ENCODE measurements at places on chromosomes 3 and 15.

GRCh38 chr15:89363133-89363532 is 28.5 kb upstream of the POLG start:
- H3K4me1 ChIP-seq = peaks cover 17% of the 10 kb centered on the region
- H3K4me3 ChIP-seq = no peak overlapping the region
- no peak overlapping the region for H3K27ac ChIP-seq
- H3K27me3 ChIP-seq = peaks cover 89% of the 10 kb centered on the region
- H3K36me3 ChIP-seq = no peaks in the 10 kb centered on the region
- DNase-seq = no peak

- no peak for DNase-seq
- H3K4me3 ChIP-seq = no peak overlapping the region
- H3K36me3 ChIP-seq = no peaks in the 10 kb centered on the region
- no peak overlapping the region for H3K27ac ChIP-seq
- H3K4me1 ChIP-seq = no peaks in the 10 kb centered on the region
Observed at GRCh38 chr3:3817865-3818264, 18.6 kb downstream of the LRRN1 start.

DNA sequence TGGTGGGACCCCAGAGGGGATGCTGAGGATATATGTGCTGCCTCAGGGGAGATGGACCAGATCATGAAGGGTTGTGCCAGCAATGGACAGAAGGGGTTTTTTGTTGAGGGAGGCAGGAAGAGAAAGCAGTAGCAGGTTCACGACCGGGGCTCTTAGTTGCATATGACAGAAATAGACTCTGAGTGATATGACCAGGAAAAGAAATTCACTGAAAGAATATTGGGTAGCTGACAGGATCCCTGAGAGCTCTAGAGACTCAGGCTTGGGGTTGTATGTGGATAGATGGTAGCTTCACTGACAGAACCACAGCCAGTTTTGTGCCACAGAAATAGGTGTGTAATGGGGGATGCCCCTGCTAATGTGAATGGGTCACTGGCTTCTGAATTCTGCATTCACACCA is 241.6 kb downstream of the ZNF621 start:
- no peaks in the 10 kb centered on the region for H3K36me3 ChIP-seq
- no peak overlapping the region for H3K4me3 ChIP-seq
- H3K27ac ChIP-seq = no peak overlapping the region
- peaks cover 3% of the 10 kb centered on the region for H3K4me1 ChIP-seq

GRCh38 chr15:77395013-77395774 is 24.7 kb downstream of the PEAK1 start:
- no peak overlapping the region for H3K4me3 ChIP-seq
- H3K27me3 ChIP-seq = no peaks in the 10 kb centered on the region
- peaks cover 50% of the 10 kb centered on the region for H3K36me3 ChIP-seq
- H3K27ac ChIP-seq = no peak overlapping the region

DNA sequence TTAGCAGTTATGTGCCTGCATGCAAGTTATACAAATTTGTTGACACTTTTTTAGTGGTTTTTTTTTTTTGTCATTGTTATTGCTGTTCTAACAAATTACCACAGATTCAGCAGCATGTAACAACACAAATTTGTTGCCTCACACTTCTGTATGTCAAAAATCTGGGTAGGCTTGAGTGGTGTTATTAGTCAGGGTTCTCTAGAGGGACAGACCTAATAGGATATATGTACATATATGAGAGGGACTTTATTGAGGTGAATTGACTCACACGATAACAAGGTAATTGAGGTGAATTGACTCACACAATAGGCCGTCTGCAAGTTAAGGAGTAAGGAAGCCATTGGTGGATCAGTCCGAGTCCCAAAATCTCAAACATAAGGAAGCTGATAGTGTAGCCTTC is 15.0 kb upstream of the PLSCR1 start:
- H3K27me3 ChIP-seq = peaks cover 3% of the 10 kb centered on the region
- H3K4me1 ChIP-seq = peaks cover under 1% of the 10 kb centered on the region
- H3K27ac ChIP-seq = no peak overlapping the region
- no peaks in the 10 kb centered on the region for H3K36me3 ChIP-seq
- H3K4me3 ChIP-seq = no peak overlapping the region

DNA sequence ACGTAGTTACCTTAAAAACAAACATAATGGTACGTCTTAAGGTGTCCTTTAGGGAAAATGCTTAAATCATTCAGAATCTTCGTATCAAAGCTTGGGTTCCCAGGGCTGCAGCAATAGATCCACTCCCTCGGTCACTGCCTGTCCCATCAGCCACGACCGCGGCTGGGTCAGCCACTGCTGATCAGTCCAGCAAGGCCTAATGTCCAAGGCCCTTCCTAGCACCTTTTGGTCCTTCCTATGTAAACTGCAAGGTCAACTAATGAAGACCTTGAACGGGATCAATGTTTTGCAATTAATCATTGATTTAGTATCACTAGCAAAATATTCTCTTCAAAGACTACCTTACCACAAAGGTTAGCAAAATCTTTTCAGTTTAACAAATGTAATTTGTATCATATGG is 122.2 kb upstream of the IGF1R start:
- peaks cover 13% of the 10 kb centered on the region for H3K27me3 ChIP-seq
- H3K36me3 ChIP-seq = no peaks in the 10 kb centered on the region
- H3K4me3 ChIP-seq = no peak overlapping the region
- DNase-seq = no peak
- peaks cover 2% of the 10 kb centered on the region for H3K4me1 ChIP-seq

- no peaks in the 10 kb centered on the region for H3K27me3 ChIP-seq
- no peak for DNase-seq
- peaks cover 5% of the 10 kb centered on the region for H3K4me1 ChIP-seq
- peaks cover 35% of the 10 kb centered on the region for H3K36me3 ChIP-seq
- H3K27ac ChIP-seq = no peak overlapping the region
- no peak overlapping the region for H3K4me3 ChIP-seq
Observed at GRCh38 chr15:48170981-48171380, 7.1 kb downstream of the MYEF2 start.

GRCh38 chr3:51967384-51968169 is at the start of gene PCBP4:
Gene PCBP4 (minus strand): TSS chr3:51967454. CDS start chr3:51961240, 6,214 bp downstream.
- peaks cover 2% of the 10 kb centered on the region for H3K36me3 ChIP-seq
- no peaks in the 10 kb centered on the region for H3K27me3 ChIP-seq
- peak within 1 kb of the TSS; percentile 45 for H3K27ac ChIP-seq
- peak; percentile 29 for DNase-seq
